HTR-8/SVneo (cell line): ENCODE measurements at places on chromosomes 6 and 20.

- DNase-seq = no peak
Observed at GRCh38 chr6:167125410-167125809, 2.5 kb downstream of the CCR6 start.

DNA sequence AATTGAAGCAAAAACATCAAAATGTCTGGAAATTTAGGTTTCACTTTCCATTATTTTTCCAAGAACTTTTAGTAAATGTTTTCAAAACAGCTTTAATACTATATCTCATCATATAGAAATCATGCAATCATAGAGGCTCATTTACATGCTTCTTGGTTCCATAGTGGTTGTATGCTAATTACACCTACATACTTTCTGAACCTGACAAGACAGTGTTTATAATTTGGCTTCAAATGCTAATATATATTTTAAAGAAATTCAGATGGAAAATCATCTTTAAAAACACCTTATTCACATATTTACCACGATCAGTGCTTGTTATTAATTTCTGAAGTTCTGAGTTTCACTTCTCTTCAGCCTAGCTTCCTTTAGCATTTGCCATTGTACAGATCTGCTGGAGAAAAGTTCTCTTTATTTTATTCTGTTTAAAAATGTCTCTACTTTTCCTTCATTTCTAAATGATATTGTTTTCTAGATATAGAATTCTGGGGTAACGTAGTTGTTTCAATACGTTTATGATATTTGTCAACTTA lies 89.9 kb downstream of the PLCB1 start:
- DNase-seq = no peak

DNA sequence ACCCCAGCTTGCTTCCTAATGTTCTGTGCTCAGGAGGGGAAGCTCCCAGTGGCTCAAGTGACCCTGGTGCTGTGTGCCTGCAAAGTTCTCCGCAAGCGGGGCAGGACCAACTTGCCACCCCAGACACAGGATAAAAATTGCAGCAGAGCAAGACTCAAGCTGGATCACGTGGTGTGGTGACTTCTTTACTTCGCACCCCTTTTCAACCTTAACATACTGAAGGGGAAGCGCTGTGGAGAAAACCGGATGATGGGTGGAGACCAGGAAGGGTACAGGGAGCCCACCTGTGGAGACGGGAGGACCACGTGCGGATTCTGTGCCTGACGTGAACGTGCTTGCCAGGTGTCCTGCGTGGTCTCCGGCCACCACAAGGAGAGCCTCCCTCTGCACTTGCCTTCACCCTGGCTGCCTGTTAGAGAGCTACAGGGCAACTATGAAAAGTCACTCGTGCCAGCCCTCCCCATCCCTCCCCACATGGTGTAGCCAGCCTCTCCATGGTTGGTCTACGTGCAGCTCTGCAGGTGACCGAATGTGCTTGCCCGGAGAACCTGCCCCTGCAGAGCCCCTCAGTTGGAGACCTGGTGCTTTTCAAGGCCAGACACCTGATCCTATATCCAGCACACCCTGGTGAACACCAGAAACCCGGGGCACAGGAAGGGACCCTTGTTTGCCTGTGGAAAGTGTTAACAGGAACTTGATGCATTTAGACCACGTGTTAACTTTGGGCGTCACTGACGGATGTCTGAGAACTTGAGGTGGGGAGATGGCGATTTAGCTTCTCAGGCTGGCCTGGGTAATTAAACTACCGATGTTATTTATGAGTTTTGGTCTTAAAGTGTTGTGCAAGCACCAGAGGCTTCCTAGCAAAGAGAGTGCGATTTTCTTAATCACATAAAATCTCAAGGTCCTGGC lies 23.9 kb upstream of the DACT2 start:
- no peak for DNase-seq

GRCh38 chr6:11542863-11543262 lies 5.3 kb downstream of the TMEM170B start:
- DNase-seq = no peak

- DNase-seq = no peak
Observed at GRCh38 chr6:36912030-36912454, 26.3 kb downstream of the C6orf89 start.
